ENCODE measurements at places on chromosomes 6 and 20. TPM values are rescaled to one million over a fixed set of nuclear protein-coding genes. Genes with fewer than 3 reads are reported as not detected.

- DNase-seq = no peak
Observed at GRCh38 chr20:37816003-37816402, 86.9 kb upstream of the VSTM2L start.

DNA sequence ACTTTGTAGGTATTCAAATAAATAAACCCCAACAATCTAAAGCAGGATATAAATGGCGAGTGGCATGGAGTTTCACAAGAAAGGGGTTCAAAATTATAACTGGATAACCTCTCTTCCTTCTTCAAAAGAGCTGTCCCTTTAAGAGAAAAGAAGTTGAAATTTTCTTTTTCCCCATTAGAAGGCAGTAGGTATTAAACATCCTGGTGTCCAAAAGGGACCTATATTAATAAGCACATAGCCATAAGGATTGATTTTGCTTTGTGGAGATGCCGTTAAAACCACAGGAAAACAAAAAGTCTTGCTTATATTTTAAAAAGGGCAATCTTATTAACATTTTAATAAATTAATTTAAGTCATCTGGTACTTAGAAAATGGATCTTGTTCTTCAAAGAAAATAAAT is 76.5 kb downstream of the LYRM4 start:
- DNase-seq = no peak

DNA sequence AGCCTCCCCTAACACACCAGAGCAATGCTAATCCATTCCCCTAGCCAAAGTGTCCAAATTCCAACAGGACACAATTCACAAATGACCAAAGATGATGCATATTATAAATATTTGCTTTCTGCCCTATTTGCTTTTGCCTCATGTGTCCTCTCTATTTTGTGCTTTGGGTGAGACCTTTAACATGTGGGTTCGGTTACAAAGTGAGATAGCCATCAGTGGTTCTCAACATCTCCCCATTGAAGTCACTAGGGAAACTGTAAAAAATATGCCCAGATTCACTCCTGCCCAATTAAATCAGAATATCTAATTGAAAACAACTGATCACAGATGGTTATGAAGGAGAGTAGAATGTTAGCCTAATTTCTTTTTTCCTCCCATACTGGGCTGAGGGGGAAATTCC is 159.2 kb downstream of the MTFR2 start:
- no peak for DNase-seq

GRCh38 chr6:149409617-149410016 is 9.6 kb downstream of the SUMO4 start:
- DNase-seq = no peak

GRCh38 chr6:53539561-53539960 is 5.3 kb downstream of the GCLC start:
- no peak for DNase-seq

GRCh38 chr6:42418724-42419123 is 33.0 kb downstream of the TRERF1 start:
- no peak for DNase-seq

DNA sequence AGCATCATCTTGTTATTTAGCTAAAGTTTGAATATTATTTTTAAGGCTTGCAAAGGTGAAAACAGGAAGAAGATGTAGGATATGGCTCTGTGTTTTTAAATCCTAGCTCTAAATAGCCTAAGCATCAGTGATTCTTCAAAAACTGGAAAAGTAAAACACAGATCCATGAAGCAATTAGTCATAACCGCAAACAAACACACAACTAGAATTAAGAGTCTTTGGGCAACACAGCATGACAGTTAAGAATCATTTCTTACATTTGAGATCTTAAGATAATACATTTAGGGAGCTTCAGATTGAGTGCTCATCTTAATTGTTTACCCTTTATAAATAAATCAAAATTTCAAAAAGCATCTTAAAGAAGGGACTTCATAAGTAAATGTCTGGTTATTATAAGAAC is 115.8 kb upstream of the MAP7 start:
- no peak for DNase-seq

DNA sequence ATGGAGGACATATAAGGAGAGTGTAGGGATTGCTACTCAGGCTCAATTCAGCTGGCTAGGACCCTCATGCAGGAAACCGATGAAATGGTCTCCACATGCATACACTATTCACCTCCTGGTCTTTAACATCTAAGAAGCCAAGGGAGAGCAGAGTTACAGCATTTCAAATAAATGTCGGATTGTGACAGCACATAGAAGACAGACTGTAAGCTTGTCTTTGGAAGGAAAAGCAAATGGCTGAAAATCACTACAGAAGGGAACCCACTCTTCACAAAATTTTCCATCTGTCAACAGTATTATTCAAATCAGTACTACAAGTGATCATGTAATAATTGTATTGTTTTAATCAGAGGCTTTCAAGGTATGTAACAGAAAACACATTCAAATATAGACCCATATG is 72.9 kb downstream of the ATG5 start:
- no peak for DNase-seq

DNA sequence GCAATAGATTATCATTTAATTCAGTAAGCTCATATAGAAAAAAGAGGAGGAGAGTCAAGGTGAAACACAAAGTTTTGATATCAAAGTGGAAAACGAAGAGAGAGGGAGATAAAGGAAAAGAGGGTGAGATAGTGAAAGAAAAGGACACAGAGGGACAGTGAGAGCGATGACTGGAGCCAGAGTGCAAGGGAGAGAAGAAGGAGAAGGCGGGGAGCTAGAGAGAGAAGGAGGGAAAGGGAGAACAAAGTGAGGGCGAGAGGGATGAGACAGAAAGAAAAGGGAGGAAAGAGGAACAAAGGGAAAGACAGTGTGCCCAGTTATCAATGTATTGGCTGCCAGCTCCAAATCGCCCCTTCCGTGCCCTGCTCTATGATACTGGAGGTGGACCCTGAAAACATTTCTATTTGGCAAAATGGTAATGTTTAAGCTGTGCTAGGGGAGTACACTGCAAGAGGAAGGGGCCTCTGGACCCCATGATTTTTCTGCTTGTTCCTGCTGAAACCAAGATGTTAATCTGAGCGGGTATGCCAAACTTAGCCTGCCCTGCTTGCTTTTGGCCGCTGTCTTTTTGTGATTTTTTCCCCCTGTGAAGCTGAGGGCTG is 27.8 kb downstream of the GPX5 start:
- no peak for DNase-seq

Gene TMEM74B
- 2.9 TPM for total RNA-seq

GRCh38 chr20:40368876-40369275 is 320.2 kb downstream of the MAFB start:
- no peak for DNase-seq

DNA sequence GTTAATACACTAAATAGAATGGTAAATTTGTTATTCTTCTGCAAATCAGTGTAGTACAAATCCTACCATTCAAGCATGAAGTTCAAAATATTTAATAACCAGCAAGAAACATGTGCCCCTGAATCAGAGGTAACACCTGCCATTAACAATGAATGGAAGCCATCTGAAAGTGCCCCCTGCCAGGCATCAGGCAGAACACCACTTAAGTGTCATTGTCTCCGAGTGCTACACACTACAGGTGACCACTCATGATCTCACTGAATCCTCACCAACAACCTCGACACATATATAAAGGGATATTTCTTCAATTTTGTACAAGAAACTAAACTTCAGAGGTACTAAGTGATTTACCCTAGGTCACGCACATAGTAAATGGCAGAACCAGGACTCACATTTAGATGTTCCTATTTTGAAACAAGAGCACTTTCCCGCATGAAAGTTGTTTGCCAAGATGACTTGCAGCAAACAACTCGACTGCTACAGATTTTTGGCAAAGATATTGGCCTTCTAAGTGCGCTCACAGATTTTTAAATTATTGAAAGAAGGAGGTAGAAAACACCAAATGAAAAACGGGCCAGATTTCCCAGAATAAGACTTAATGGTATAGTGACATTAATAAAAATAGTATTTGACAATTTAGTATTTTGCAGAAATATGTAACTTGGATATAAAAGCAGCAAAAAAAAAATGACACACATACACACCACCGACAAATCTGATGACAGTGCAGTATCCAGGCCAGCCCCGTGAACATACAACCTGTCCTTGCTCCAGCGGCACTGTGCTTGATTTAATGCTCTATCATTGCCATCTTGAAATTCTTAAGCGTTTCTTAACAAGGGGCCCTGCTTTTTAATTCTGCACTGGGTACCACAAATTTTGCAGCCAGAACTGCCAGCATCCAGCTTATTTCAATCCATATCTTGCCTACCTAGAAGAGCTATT is 274.5 kb downstream of the ALDH8A1 start:
- no peak for DNase-seq

Measured in Right ventricle myocardium inferior (tissue), 1 donor.